Stimulated activated CD4-positive, alpha-beta T cell treated with anti-CD3 and anti-CD28 coated beads, TNF-alpha, amount 100 ng/mL, for 1 hour (primary cell): ENCODE measurements at places on chromosomes 2 and 18.

DNA sequence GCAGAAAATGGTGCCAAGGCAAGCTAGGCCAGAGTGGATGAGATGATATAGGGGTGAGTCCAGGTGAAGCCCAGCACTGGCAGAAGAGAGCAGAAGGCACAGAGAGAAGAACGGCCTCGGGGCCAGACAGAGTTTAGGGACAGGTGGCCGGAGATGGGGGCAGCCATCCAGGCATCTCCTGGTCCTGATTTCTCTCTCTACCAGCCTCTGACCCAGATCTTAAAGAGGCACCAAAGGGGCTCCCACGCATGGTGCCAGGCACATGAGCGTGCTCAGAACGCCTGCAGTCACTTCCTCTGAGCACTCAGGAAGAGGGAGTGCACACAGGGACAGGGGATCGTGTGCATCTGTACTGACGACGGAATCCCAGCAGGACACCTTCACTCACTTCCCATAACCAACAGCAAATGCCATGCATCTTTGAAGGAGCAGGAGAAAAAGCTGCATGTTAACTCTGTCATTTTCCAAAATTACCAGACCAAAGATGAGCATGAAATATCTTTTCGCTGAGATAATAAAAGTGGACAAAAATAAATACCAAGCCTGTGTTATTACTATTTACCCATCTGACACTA is 427.8 kb upstream of the MYT1L start:
- no peak for DNase-seq

GRCh38 chr2:46831869-46832265 is 83.7 kb downstream of the MCFD2 start:
- no peak for DNase-seq

DNA sequence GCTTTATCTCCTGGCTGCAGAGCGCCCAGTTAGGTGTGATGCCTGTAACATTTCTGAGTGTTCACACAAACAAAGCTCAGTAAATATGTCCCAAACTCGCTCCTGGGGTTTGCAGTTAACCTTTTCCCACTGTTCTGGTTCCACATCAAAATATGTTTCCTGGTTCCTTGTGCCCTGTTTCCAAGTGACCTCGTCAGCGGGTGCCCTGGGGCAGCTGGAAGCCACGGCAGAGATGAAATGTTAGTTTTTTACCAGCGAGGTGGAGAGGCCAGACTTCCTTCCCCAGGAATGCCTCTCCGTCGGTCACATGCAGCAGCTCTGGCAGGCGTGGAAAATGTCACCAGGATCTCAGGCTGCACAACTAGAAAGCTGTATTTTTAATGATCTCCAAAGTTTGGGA is 18.2 kb downstream of the NFATC1 start:
- DNase-seq: no peak

DNA sequence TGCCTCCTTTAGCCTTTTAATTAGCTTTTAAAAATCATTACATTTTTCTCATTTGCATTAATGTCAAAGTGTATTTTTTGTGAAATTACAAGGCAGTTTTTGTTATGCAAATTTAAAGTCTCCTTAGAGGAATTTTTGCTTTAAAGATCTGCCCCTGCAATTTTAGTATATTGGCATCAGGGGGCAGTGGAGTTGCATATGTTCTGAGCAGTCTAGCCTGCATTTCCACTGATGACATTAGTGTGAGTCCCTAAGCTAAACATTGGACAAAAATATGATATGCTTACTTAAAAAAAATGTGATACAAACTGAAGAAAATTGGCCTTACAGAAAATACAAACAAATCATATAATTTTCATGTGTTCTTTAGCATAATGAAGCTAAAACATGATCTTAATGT is 426.5 kb downstream of the SLC4A3 start:
- no peak for DNase-seq

GRCh38 chr2:162934191-162934590 is 95.6 kb upstream of the KCNH7 start:
- DNase-seq: no peak

DNA sequence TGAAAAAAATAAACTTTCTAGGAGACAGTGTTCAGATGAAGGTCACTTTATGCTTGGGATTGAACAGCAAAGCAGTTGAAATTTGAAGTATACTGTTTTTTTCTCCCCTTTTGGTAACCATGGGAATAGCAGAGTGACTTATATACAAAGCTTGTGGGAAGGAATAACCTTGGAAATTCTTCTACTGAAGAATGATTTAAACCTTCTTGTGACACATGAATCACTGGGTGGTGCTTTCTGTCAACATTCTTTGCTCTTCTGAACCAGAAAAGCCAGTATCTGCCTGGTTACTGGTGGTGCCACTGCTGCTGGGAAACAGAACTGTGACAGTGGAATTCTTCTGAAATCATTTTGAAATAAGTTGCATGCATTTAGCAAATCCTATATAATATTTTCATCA is 39.4 kb upstream of the RND3 start:
- DNase-seq: no peak

DNA sequence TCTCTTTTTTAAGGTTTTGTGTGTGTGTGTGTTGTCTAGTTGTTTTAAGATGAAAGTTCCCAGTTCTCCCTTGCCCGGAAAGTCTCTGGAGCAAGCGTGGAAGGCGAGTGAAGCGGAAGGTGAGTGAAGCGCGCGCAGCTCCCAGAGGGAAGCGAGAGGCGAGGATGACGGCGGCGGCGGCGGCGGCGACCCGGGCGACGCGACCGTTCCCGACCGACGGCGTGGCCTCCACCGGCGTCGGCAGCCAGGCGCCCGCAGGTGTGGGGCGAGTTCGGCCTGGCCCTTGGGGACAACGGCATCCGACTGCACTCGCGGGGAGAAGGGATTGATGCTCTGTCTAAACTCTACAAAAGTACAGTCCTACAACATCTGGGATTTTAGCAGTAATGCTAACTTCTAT is 321.9 kb downstream of the CELF4 start:
- no peak for DNase-seq

DNA sequence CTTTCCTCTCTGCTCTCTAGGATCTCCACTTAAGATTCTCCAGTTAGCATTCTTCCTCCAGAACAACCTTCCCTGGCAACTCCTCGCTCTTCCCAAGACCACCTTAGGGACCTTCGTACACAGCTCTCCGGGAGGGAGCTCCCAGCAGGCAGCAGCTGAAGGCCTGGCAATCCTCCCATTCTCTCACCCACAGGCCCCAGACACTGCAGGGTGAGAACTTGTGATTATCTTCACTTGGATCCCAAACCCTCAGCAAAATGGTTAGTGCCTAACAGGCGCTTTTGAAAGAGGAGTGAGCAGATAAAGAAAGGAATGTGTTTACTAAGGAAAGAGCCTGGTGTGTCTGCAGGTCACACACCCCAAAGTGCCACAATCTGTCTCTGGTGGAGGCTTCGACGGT is 83.8 kb upstream of the SNTG2 start:
- no peak for DNase-seq

GRCh38 chr2:176554101-176555048 is 285.1 kb downstream of the MTX2 start:
- no peak for DNase-seq

DNA sequence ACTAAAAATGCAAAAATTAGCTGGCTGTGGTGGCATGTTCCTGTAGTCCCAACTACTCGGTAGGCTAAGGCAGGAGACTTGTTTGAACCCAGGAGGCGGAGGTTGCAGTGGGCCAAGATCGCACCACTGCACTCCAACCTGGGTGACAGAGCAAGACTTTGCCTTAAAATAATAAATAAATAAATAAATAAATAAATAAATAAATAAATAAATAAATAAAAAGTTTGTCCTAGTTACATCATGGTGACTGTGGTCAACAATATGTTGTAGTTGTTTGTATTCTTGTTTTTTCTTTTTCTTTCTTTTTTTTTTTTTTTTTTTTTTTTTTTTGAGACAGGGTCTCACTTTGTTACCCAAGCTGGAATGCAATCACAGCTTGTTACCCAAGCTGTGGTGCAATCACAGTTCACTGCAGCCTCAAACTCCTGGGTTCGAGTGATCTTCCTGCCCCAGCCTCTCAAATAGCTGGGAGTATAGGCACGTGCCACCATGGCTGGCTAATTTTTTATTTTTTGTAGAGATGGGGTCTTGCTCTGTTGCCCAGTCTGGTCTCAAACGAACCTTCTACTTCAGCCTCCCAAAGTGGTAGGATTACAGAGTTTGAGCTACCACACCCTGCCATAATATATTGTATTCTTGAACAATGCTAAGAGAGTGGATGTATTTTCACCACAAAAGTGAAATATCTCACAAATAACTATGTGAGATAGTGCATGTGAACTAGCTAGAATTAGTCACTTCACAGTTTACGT is 185.0 kb downstream of the PHLPP1 start:
- DNase-seq: no peak

- DNase-seq: no peak
These were observed 9.7 kb downstream of the TFPI start for GRCh38 chr2:187544371-187545080.

- DNase-seq: no peak
These were observed 18.7 kb upstream of the SULT1C3 start for GRCh38 chr2:108220942-108221541.

DNA sequence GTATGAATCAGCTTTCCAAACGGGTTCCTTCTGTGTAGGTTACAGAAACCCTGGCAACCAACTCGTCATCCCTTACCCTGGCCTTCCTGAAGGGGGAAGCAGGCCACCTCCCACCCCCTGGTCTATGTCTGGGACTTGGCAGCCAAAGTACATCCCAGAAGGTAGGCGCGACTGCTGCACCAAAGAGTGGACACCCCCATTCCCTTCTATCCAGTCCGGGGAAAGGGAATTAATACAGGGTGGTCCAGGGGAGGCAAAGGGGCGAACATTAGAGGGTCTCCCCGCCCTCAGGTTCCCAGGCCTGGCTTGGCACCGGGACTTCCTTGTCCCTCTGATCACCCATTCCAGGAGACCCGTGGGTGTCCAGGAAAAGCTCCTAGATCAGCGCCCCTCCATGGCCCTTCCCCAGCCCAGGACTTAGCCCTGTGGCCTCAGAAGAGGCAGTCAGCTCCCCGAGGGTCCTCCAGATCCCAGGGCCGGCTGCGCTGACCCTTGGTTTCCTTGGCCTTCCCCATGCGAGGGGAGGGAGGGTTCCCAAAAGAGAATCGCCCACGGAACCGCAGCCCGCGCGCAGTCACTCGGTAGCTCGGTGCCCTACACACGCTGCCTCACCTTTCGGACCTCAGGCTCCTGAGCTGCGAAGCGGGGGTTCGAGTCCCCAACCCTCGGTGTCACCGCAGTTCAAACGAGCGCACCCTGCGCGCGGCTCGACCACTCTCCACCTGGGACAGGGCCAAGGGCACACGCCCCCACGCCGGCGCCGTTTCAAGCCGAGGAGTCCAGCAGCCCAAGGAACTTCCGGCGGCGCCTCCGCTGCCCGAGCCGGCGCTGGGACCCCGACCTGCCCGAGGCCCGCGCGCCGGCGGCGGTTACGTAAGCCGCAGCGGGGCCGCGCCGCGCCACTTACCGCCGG is at the start of gene PER2:
Gene PER2 (minus strand): TSS at position 874 of the 913 bp plus-strand sequence. CDS start 10,674 bp downstream, outside the sequence.
- no peak for DNase-seq

DNA sequence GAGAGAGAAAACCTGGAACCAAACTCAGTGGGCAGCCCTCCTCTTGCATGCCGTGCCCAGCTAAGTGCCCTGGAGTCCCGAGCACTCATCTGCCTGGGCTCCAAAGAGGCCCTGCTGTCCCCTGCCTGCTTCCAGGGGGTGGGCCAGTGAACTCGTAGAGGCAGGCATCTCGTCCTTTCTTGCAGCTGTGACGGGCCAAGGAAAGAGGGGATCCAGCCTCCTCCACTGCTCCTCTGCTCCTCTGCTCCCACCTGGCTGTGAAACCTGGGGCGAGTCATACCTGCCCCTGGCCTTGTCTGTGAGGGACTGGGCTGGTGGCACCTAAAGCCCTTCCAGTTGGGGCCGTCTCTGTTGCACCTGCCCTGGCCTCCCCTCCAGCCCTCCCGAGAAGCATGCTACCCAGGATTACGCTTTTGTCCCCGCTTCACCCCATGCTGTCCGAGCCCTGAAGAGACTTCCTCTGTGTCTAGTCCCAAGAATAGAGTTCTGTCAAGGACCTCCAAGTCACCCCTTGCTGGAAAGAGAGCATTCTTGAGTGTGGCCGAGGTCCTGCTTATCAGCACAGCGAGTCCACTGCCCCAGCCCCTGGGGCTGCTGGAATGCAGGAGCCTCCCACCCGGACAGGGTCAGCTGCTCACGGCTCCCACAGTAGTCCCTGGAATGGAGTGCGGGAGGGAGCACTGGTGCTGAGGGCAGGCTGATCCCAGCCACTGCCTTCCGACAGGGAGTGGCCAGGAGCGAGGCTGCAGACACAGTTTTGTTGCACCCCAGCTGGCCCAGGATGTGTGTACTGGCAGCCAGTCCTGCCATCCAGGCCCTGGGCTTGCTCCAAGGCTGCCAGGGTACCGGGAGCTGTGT is 14.3 kb downstream of the KCNK3 start:
- DNase-seq: no peak

GRCh38 chr2:38526195-38526594 is 76.5 kb downstream of the HNRNPLL start:
- DNase-seq: no peak

GRCh38 chr2:181120625-181121024 is 140.2 kb downstream of the UBE2E3 start:
- no peak for DNase-seq

DNA sequence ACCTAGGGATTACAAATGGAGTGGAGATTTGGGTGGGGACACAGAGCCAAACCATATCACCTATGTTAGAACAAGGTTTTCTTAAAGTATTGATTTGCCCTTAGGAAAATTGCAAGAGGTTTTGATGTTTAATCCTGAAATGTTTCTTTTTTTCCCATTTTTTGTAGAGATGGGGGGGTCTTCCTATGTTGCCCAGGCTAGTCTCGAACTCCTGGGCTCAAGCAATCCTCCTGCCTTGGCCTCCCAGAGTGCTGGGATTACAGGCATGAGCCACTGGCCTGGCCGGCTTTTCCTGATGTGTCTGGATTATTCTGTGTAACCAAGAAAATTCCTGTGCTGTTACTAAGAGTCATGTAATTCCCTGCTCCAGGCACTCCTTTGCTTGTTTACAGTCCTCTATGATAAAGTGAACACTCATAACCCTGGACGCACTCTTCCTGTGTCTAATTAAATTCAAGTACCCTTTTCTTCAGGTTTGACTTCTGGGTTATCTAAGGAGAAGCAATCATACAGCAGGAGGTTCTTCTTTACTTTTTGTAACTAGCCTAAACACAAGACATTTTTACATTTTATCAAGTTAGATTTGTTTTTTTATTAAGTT is 15.0 kb upstream of the CTDP1 start:
- no peak for DNase-seq

DNA sequence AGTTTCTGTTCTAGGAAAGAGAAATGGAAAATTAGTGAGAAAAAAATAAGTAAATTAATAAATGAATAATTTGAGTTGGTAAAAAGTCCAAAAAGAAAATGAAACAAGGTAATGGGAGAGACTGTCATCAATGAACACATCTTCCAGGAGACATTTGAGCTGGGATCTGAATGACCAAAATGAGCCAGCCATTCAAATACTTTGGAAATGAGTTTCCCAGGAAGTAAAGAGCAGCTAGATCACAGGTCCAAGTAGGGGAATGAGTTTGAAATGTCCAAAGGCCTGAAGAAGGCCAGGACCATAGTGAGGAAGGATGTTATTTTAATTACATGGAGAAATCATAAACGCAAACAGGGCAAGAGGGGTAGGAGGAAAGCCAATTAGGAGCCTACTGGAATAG is 6.6 kb upstream of the DNAH7 start:
- DNase-seq: no peak

- DNase-seq: no peak
These were observed 213.3 kb upstream of the PARD3B start for GRCh38 chr2:204331988-204332387.

GRCh38 chr18:24031916-24032315 is 17.4 kb downstream of the TTC39C start:
- no peak for DNase-seq
